ENCODE measurements at places on chromosomes 1 and 21.

GRCh38 chr21:45073301-45074047 is 906 bp upstream of the ADARB1 start:
- DNase-seq: no peak

DNA sequence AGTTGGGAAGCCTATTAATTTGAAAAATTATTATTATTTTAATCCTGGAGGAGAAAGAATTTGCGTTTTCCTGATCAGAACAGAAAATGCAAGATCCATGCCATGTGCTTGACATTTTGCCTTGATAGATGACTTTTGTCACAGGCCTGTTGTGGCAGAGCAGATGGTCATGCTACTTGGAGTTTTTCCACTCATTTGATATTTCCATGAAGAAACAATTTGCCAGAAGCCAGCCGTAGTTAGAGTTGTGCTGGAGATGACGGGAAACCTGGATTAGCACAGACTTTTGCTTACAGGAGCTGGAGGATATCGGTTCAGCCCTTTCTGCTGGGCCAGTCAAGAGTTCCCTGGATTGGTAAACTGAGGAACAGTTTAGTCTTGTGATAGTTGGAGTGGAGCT is 3.2 kb downstream of the RCAN3 start:
- no peak for DNase-seq

GRCh38 chr1:198858033-198858432 is 219.2 kb downstream of the PTPRC start:
- DNase-seq: no peak

DNA sequence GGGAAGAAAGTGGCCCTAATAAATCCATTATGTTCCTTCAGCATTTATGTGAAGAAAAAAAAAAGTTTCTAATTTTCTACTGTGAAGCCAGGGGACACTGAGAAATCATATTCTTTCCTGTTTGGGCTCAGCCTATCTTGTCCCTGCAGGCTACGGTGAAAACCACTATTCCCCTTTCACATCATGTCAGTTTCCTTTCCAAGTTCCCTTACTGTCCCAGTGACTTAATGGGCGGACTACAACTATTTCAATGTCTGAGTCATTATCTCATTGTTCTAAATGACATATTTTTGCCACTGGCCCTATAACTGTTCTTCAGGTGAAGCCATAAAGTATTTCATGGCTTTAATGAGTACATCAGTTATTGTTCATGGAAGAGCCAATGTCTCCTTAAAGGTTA is 71.3 kb upstream of the BEND5 start:
- DNase-seq: peak; percentile 7

GRCh38 chr1:164423136-164423535 is 135.8 kb upstream of the PBX1 start:
- no peak for DNase-seq

DNA sequence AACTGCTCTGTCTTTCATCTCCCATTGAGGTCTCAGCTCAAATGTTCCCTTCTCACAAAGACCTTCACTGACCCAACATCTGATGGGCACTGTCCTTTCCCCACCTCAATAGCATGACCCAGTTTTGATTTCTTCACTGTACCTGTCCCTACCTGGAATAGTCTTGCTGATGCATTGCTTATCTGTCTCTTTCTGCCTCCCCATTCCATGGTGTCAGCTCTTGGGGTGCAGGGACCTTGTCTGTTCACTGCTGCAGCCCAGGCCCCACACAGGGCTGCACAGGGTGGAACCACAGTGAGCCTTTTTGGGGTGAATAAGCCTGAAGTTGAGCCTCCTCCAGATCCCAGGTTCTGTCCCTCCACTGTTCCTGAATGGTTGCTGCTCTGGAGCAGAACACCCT is 414.9 kb downstream of the PTPRU start:
- no peak for DNase-seq

DNA sequence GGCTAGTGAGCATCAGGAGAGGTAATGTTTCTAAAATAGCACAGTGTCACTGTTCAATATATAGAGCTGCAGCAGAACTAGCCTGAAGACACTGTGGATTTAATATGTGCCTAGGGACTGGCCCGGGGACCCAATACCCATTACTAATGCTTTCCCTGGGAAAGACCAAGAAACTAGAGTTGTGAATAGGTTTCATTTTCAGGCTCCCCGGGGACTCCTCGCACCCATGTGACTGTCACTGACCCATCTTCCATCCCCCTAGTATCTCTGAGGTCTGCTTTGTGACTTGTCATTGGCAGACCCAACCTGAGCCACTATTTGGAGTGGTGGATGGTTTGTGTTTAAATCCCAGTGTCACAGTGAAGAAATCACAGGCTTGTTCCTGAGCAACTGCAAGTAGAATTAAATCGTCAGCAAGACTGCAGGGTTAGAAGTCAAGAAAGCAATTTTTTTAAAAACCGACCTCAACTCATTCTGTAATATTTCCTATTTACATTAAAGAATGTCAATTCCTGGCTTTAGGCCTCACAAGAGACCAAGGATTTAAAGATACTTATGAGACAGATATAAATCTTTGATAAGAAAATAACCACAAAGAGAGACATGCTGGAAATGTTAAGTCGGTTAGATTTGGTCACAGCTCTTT is 130.0 kb upstream of the TNR start:
- DNase-seq: no peak

DNA sequence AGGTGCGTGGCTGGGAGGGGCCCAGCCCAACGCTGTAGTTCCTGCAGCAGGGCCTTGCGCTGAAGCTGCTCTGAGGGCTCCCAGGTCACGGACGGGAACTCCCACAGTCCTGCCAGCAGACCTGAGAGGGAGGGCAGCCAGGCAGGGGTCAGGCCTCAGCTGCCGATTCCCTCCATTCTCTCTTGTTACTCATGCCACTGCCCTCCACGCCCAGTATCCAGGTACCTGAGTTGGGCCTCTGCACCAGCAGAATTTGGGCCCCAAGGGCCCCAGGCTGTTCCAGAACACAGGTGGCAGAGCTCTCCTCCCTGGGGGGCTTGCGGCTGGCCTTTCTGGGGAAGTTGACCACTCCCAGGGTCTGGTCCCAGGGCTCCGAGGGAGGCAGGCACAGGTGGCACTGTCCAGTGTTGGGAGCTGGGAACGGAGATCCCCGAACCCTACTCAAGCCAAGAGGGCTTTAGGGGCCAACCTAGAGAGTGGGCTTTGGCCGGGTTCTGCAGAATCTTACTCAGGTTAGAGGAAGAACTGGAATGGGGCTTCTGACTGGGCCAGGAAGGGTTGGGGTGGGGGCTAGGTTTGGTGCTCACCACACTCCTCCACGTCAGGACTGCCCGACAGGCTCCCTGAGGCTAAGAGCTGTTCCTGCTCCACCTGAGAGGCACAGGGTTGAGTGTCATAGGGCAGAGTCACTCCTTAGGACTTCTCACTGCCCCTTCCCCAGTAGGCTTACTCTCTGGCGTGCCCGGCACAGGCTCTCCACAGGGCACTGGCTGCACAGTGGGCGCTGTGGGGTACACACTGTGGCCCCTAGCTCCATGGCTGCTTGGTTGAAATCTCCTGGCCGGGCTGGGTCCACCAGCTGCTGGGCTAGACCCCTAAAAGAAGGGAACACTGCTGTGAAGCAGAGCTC is 5.0 kb downstream of the HPDL start:
- no peak for DNase-seq

GRCh38 chr1:234083460-234083859 is 179.0 kb downstream of the SLC35F3 start:
- no peak for DNase-seq

GRCh38 chr1:169024800-169025271 is 81.7 kb upstream of the ATP1B1 start:
- DNase-seq: no peak

- no peak for DNase-seq
Observed at GRCh38 chr1:174748586-174748985, 251.2 kb upstream of the CACYBP start.

DNA sequence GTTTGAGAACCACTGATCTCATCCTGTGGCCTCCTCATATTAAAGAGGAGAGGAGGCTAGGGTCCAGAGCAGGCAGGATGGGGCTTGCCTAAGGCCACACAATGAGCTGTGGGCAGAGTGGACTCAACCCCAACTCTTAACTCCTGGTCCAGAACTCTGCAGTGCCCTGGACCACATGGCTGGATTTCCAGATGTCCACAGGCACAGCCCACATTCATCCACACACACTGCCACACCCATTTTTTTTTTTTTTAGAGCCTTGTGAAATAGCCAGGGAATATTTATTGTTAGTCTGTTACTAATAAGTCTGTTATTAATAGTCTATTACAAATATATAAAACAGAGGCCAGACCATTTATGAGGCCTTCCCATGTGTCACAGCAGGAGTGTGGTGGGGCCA is 192.2 kb downstream of the TRABD2B start:
- no peak for DNase-seq

- DNase-seq: no peak
Observed at GRCh38 chr1:63087966-63088365, 234.4 kb upstream of the FOXD3 start.

DNA sequence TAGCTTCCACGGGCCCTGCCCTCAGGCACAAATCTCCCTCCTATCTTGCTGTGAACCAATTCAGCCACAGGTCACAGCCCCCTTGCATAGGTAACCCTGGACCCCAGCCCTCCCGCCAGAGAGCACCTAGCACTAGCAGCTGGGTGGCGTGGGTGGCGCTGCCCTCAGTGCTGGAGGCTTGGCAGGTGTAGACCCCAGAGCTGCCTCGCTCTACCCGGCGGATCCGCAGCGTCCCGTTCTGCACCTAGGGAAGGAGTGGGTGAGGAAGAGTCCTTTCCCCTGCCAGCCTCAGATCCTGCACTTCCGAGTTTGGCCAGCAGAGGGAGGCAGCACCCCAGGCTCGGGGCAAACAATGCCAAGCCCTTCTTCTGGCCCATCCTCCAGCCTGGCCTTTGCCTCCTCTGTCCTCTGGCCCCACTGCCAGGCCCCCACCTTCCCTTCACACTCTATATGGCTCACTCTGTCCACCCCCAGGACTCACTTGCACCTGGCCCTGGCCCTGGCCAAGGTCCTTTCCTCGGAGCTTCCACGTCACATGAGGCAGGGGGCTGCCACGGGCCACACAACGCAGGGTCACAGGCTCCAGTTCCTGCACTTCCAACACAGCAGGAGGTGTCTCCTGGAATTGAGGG is 9.0 kb downstream of the IGSF9 start:
- DNase-seq: peak; percentile 48

DNA sequence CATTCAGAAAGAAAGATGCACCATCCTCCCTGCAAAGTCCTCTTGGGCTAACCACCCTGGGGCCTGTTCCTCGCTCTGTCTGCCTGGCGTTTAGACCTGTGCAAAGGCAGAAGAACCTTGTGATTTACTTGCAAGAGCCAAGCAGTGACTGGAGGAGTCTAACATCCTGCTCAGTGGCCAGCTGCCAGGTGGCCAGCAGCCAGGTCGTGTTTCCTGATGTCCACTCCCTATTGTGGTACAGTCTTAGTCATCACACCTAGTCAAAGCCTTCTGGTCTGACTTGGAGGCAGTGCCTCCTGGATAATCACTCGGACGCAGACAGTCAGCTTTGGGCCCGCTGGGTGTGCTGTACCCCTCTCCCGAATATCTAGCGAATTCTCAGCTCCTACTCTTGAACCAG is 118.1 kb downstream of the PGBD5 start:
- peak; percentile 89 for DNase-seq

- DNase-seq: no peak
Observed at GRCh38 chr1:202351725-202352124, 3.2 kb downstream of the PPP1R12B start.

DNA sequence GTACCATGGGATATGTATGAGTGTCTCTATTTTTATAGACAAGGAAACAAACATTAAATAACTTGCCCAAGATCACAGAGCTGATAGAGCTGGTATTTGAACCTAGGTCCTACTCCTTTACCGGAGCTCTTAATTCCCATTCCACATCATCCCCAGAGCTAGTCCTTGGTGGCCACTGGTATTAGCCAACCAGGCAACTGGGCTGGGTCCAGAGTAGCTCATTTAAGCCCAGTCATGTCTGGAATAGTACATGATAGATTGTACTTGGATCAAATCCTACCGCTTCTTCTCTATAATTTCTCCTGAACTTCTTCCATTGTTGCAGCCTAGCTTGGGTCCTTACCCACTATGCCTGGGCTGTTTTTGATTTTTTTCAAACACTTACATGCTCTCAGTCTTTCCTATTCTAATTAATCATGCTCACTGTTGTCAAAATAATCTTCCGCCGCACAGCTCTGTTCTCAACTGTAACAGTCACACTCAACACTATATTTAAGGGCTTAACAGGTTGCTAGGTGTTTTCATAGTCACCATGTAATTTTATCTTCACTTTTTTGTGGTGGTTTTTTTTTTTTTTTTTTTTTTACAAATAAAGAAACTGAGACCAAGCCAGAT is 80.2 kb downstream of the COLGALT2 start:
- DNase-seq: no peak

GRCh38 chr1:193654951-193655735 is 468.7 kb upstream of the B3GALT2 start:
- DNase-seq: no peak

DNA sequence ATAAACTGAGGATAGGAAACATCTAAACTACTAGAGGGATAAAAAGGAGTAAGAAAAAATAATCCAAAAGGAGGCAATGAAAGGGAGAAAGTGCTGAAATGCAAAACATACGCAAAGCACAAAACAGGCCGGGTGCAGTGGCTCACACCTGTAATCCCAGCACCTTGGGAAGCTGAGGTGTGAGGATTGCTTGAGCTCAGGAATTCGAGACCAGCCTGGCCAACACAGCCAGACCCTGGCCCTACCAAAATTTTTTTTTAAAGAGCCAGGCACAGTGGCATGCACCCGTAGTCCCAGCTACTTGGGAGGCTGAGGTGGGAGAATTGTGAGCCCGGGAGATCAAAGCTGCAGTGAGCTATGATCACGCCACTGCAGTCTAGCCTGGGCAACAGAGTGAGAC is 10.5 kb downstream of the SPOCD1 start:
- DNase-seq: no peak

DNA sequence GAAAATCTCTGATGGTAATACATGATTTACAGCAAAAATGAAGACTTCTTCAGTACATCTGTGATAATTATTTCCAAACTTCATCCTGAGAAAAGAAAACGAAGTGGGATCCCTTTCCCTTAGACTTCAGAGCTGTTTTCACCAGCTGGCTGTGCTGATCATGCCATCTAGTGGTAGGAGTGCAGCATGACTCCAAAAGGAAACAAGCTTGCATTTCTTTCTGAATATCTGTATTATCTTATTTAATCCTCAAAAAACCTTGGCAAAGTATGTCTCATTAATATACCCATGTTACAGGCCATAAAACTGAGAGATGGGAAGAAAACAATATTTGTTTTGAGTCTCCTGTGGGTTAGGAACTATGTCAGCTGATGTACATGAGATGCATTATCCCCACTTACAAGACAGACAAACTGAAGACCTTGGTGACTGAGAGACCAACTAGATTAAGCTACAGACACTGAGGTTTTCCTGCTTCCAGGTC is 9.8 kb upstream of the GJA8 start:
- peak; percentile 72 for DNase-seq

DNA sequence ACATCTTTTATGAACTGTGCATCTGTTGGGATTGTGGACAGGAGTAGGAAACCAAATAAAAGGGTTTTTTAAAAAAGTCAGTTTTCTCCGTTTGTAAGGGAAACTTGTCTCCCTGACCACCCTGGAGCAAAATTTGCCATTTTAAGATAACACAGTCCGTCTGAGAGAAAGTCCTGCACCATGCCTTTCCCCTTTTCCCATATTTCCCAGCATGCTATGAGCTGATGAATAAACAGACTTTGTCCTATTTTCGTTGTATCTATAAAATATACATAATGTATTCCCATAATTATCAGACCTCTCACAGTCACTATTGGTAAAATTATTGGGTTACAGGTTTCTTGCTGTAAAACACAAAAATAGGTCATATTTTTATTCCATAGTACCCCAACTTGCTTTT is 1.7 kb upstream of the AKT3 start:
- DNase-seq: no peak
